MM.1S (cell line): ENCODE measurements at places on chromosomes 13 and 19.
A peak's percentile ranks its signal among the peaks of the same experiment; 100 is the strongest.

DNA sequence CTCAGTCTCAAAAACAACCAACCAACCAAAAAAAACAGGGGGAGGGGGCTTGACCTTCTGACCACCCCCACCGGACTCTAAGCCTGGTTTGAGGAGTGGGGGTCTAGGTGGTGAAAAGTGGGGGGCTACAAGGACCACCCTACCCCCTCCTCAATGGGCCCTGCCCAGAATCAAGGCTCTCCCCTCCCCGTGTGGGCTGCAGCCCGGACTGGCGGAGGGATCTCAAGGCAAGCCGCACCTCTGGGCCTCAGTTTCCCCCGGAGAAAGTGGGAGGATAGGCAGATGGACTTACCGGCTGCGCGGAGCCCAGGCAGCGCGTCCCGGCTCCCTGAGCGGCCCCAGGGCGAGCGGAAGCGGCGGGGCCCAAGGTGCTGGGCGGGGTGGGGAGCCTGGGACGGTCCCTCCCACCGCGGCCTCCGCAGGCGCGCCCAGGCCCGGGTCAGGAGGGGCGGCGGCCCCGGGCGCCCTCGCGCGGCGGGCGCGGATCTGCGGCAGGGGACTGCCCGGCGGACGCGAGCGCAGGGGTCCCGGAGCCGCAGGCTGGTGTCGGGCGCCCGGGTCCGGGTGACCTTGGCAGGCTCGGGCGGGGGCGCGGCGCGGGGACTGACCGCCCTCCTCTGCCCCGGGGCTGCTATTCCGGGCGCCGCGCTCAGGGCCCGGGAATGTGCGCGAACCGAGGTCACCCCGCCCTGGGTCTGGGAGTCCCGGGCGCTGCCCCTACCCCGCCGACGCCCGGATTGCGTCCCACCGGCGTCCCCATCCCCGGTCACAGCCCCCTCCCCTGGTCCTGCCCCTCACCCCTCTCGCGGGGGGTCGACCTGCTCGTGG, at the start of gene ADAMTSL5:
ADAMTSL5 (minus strand) TSS at position 349 of the 828 bp plus-strand sequence. CDS start 2,076 bp downstream, outside the sequence.
- DNase-seq = peak; percentile 72

GRCh38 chr19:48632692-48633147, 4.5 kb downstream of the DBP start:
- DNase-seq = peak; percentile 41

DNA sequence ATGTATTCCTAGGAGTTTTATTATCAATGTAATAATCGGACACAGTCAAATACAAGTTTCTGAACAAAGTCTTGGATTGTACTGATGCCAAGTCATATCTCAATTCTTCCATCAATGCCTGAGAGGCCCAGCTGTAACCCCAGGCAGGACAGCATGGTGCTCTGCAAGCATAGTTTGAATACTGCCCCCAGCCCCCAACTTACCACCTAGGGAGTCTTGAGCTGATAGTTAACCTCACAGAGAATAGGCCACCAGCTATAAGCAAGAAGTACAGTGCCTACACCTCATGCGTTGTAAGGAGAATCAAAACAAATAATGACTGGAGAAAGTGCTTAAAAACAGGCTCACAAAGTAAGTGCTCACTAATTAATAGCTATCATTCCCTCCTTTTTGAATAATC, 2.7 kb downstream of the PROSER1 start:
- DNase-seq = no peak

DNA sequence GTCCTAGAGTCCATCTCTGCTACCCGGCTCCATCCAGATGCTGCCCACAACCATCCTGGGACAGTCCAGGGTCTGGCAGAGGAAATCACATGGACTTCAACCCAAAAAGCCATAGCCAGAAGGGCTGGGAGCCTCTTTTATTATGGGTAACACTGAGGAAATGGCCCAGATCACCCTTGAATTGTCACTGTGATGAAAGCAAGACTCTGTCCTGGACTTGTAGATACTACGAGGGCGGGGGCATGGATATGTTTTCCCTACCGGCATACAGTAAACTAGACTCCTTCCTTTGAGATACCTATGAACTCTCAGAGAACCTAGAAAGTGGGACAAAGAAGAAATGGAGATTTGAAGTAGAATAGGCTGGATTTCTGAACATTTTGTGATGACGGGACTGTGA, 110.3 kb downstream of the LACC1 start:
- no peak for DNase-seq

GRCh38 chr13:66943530-66943929, 286.6 kb downstream of the PCDH9 start:
- DNase-seq = no peak

DNA sequence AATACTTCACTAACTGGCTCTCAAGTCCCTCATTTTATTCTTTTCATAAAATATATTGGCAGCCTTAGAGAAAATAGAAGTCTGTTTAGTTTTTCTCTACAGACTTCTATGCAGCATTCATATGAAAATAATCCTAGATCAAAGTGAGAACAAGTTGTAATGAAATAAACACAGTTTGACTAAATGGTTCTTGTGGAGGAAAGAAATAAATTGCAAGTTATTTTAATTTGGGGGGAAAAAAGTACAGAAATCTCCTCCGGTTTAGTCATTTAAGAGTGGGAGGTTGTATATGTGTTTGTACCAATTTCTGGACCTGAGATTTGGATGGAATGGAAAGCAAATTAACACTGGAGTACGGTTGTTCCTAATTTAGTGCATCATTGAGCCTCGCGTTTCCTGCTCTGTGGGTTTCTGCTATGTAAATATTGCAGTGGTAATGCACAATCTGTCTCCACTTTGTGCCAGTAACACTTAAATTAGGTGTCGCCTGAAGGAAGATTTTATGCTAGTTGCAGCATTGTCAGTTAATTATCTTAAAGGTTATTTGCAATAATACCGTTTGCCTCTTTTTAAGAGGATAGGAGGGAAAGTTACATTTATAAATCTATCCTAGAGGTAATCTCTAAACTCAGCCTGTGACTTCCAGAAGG, 100.2 kb downstream of the ZIC5 start:
- no peak for DNase-seq

- no peak for DNase-seq
These were observed 1.8 kb downstream of the PCDH17 start for GRCh38 chr13:57633141-57633949.

DNA sequence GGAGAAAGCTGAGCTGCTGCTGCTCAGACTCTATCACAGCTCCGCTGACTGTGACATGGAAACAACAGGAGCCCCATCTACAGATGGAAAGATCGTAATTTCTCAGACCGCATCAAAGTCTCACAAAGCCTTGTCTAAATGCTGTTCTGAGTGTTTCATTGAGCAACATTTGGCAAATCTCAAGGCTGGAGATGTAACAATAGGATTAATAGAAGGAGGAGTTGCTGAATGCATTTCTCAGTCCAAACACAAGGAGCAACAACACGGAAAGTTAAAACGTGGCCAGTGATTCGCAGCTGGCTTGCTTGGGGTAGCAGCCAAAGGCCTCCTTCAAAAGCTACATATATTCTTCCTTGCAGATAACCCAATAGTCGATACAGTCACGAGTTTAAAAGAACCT, 55.7 kb downstream of the MRPL57 start:
- no peak for DNase-seq

DNA sequence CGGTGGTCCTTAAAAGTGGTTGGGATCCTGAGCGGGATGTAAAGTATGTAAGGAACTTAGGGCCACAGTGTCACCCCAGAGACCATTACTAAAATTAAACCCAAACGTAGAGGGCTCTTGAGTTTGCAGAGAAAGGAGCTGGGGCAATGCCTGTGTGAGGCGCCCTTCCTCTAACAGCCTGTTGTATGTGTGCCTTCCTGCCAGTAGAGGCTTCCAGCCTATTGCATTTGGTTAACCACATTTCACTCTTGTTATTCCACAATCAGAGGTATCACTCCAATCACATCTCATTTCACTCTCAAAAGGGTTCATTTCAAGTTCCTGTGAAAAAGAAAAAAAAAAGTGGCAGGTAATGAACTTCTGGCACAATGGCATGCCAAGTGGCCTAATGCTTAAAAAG, 29.4 kb downstream of the DIAPH3 start:
- no peak for DNase-seq

DNA sequence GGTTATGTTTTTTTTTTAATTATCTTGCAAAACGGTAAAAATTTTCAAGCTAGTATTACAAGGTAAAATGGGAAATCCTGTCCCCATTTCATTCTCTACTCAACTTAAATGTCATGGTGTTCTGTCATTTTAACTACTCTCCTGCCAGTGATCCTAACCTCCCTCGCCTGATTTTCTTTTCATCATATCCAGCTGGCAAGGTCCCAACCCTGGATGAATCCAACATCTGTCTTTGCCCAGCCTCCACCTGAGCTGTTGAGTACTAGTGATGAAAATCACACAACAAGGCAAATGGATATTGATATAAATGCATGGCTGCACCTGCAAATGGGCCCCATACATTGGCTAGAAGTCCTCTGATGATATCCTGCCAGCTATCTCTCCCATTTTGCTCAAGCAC, 6.9 kb upstream of the CDK8 start:
- no peak for DNase-seq

GRCh38 chr13:97567510-97568243, 133.7 kb downstream of the RAP2A start:
- no peak for DNase-seq

- no peak for DNase-seq
These were observed 10.5 kb downstream of the CYTH2 start for GRCh38 chr19:48479686-48480085.

GRCh38 chr19:19434483-19435045, 29.1 kb downstream of the GATAD2A start:
- DNase-seq = no peak

- no peak for DNase-seq
These were observed 6.0 kb downstream of the SSC5D start for GRCh38 chr19:55494172-55494761.

DNA sequence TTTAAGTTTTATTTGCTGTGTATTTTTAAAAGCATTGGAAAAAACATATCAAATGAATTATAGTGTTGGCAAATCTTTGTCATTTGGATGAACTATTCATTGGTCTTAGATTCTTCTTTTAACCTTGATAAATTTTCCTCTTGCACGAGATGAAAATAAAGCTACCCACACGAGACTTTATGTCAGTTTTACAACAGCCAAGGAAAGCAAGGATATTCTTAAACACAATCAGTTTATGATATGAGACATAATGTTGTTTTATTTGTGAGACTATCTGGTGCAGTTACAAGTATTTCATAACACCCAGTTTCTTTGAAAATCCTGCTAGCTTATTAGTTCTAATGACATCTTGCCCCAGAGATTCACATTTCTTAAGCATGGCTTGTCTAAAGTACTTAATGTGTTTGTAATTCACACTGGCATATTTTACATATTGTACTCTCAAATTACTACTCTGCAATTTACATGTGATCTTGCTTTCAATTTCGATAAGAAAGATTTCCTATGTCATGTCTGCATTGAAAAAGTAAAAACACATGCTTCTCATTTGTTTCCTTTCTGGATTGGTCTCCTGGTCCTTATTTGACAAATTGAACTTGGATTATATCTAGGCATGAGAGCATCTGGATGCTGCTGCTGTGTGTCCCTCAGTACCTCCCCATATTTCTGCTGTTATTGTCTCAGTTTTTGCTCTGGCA, 955.5 kb upstream of the PCDH9 start:
- peak; percentile 46 for DNase-seq

- DNase-seq = no peak
These were observed 122.0 kb downstream of the OLFM4 start for GRCh38 chr13:53150568-53150967.
